ENCODE measurements at places on chromosomes 11 and 22.

DNA sequence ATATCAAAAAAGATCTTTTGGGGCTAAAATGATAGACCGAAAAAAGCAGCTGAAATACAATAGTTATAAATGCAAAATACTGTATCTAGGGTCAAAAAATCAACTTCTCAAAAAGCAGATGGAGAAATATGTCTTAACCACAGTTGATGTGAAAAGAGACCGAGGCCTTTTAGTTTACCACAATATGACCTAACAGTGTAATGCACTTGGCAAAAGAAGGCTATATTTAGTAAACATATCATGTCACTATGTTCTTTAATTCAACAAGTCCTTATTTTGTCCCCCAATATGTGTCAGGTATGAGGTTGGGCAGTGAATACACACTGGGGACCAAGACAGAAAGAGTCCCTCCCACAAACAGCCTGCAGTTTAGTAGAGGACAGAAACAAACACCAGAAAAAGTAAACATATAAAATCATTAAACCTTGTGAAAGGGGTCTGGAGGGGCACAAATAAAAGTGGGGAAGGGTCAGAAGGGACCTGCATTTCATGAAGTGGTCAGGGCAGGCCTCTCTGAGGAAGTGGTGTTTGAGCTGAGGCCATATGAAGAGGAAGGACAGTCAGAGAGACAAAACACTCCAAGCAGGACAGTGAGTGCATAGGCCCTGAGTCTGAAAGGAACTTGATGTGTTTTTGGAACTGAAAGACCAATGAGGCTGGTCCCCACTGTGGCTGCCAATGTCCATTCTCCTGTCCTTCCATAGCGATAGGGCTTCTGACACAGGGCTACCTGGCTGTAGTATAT lies 53.4 kb downstream of the LIF start:
- DNase-seq: no peak

DNA sequence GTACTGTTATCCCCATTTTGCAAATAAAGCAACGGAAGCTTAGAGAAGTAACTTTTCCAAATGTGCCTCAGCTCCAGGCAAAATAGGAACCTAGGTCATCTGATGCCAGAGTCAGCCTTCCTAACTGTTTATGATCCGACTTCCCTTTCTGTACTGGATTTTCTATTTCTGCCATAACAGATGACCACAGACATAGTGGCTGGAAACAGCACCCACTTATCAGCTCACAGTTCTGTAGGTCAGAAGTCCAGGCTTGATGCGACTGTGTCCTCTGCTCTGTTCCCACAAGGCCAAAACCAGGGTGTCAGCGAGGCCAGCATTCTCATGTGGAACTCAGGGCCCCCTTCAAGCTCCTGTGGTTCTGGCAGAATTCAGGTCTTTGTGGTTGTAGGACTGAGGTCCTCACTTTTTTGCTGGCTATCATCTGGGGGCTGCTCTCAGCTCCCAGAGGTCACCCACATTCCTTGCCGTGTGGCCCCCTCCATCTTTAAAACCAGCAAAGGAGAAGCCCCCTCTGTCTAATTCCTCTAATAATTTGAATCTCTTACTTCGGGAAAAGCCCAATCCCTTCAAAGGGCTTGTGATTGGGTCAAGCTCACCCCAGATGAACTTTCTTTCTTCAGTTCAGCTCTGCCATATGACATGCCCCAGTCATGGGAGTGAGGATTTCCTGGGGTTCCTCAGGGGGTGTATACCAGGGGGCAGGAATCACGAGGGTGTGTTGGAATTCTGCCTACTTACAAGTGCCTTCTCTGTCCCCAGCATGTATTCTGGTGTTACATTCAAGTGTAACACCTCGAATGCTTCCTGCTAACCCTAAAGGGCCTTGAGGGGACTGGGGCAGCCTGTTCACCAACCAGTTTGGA lies 15.3 kb downstream of the KCNJ5 start:
- DNase-seq: no peak

DNA sequence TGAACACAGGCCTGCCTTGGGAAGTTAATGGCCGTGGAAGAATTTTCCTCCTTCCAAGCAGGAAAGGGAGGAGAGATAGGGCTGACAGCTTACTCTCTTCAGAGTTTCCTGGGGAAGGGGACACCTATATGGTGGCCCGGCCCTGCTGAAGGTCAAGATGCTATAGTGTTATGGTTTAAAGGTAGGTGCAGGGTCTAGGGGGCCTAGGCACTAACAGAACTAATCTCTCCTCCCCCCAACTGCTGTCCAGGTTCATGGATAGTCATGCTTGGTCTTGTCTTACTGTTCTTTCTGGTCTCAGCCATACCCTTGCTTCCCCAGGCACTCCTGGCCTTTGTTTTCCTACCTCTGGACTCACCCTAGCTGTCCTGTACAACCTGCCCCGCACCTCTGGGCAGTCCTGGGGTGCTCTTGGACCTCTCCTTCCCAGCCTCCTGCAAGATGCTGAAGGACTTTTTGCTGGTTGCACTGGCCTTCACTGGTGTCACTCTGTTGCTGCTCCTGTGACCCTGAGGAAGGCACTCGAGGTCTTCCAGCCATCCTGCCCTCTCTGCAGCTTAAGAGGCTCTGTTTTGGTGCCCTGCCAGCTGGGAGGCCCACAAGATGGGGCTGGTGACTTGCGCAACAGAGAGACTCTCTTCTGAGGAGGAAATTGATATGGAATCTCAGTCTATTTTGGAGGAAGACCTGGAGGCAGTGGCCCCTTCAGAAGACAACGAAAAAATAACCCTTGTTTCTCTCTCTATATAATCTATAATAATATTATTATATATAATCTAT lies 17.9 kb downstream of the SEC14L3 start:
- no peak for DNase-seq

GRCh38 chr11:3006505-3007260 lies 14.6 kb upstream of the NAP1L4 start:
- no peak for DNase-seq

DNA sequence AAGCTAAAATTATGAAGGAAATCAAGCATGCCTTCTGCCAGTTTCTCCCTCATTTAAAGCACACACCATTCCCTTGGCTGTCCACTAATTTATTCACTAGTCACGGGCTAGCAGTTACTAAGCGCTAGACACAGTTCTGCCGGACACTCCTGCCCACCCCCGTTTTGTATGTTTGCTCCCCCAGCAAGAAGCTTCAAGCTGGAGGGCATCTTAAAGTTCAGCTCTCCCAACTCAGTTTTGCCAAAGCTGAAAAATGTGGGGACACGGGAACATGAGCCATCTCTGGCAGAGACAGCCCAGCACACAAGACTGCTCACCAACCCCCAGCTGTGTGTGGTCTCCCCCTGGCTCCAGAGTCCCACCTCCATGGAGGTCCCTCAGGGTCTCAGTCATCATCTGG lies 263.6 kb downstream of the BRD1 start:
- DNase-seq: no peak

GRCh38 chr11:108491936-108492335 lies 6.2 kb downstream of the POGLUT3 start:
- no peak for DNase-seq
